NCI-H2107 (cell line): ENCODE measurements at places on chromosomes 11 and 22.

DNA sequence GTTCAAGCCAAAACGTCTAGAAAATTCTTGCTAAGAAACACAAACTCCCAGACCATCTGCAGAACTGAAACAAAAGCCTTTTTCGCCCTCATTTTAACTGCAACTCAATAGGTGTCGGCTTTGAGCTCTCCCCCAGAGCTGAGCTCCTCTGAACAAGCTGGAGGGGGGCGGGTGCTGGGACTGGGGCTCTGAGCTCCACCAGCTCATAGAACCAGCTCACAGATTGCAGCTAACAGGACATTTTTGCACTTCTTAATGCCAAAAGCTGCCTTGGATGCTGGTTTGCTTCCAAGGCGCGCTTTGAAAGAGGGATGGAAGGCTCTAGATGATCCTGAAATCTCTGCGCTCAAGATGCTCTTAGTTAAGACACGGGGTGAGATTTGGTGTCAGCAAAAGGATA is 6.0 kb upstream of the YWHAH start:
- no peak for DNase-seq

DNA sequence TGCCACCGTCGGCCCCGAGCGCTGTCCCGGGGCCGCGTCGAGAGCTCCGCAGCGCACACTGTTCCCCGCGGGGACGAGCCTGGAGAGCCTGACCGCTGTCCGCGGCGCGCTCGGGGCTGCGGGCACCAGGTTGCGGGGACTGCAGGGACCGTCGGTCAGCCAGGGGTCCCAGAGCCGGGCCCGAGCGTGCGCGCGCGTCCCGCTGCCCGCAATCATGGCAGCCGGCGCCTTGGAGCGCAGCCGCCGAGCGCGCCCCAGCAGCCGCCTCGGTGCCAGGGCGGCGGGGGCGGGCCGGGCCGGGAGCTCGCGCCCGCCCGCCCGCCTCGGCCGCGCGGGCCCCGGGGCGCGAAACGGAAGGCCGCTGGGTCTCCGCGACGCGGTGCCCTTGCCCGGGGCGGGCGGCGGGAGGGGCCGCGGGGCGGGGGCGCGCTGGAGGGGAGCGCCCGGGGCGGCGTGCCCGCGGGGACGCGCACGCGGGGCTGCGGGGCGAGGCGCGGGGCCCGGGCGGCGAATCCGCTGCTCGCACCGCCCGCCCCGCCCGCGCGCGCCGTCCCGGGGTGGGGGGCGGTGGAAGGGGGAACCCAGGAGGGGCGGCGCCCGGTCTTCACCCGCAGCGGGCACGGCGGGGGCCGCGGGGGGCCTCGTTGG is 79.4 kb upstream of the PPARA start:
- no peak for DNase-seq

GRCh38 chr11:114953039-114953438 is 274.7 kb downstream of the NXPE2 start:
- no peak for DNase-seq

- no peak for DNase-seq
These were observed 528.4 kb downstream of the METTL15 start for GRCh38 chr11:28636566-28636965.

DNA sequence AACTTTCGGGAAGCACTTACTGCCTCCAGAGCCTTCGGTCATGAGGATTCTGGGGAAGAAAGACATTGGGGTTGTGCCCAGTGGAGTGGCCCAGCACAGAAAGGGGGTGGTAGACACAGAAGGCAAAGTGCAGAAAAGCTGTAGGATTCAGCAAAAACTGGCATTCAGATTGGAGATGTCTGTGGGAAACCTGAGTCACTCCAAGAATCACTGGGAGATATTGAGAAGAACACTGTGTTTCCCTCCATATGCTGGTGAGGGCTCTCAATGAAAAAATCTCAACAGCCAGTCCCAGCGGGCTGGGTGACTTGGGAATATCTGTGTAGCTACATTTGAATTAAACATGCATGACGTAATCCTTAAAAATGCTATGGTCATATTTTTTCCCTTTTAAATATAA is 61.2 kb upstream of the RCN1 start:
- no peak for DNase-seq

GRCh38 chr22:19805821-19806212 is 45.2 kb downstream of the TBX1 start:
- DNase-seq, result no peak

DNA sequence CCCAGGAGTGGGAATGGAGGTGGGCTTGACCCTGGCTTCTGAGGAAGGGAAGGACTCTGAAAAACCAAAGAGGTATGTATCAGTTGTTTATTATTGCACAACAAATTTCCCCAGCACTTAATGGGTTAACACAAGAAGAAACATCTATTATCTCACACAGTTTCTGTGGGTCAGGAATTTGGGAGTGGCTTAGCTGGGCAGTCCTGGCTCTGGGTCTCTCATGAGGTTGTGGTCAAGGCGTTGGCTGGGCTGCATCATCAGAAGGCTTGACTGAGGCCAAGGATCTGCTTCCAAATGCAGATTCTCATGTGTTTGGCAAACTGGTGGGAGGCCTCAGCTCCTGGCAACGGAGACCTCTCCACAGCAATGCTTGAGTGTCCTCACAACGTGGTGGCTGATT is 17.5 kb upstream of the SMIM38 start:
- DNase-seq, result no peak

- DNase-seq, result no peak
These were observed 1.2 kb upstream of the TRIM3 start for GRCh38 chr11:6474806-6475500.
